Daoy (cell line): ENCODE measurements at places on chromosomes 7 and 10. TPM values are rescaled to one million over a fixed set of nuclear protein-coding genes. Genes with fewer than 3 reads are reported as not detected.

Gene CLRN3
- not detected in 2 replicates for total RNA-seq

Gene CEP55
- 98.9 and 128 TPM in 2 replicates for total RNA-seq

Gene OR2A5
- not detected in 2 replicates for total RNA-seq

Gene PLEKHS1
- total RNA-seq: not detected in 2 replicates

Gene STEAP1
- 24.9 and 28.5 TPM in 2 replicates for total RNA-seq

Gene AFAP1L2
- 10.9 and 17.1 TPM in 2 replicates for total RNA-seq

GRCh38 chr10:17387861-17388503 lies 66.4 kb downstream of the ST8SIA6 start:
- DNase-seq: no peak

DNA sequence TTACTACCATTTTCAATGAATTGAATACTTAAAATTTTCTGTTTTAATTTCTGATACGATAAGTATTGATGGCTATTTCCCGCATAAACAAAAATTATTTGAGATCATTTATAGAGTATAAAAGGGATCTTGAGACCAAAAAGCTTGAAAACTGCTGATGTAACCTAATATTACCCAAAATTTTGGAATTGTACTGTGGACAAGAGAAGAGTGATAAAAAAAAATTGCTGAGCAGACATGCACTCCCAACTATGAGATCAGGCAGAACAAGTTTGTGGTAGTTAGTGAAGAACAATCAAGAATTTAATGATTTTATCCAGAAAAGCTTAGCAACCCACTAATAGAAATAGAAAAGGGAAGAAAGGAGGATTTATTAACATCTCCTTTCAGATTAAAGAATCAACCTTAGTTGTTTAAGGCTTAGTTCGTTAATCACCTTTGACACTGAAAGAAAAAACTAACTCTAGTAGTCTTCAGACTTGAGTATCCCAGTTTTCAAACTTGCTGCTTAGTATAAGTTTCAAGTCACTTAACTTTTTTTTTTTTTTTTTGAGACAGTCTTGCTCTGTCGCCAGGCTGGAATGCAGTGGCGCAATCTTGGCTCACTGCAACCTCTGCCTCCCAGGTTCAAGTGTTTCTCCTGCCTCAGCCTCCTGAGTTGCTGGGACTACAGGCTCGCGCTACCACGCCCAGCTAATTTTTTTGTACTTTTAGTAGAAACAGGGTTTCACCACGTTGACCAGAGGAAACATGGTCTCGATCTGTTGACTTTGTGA lies 50.6 kb upstream of the ZC3HAV1 start:
- DNase-seq: no peak

- peak; percentile 33 for DNase-seq
These were observed 2.4 kb downstream of the UBE2H start for GRCh38 chr7:129950191-129950932.

DNA sequence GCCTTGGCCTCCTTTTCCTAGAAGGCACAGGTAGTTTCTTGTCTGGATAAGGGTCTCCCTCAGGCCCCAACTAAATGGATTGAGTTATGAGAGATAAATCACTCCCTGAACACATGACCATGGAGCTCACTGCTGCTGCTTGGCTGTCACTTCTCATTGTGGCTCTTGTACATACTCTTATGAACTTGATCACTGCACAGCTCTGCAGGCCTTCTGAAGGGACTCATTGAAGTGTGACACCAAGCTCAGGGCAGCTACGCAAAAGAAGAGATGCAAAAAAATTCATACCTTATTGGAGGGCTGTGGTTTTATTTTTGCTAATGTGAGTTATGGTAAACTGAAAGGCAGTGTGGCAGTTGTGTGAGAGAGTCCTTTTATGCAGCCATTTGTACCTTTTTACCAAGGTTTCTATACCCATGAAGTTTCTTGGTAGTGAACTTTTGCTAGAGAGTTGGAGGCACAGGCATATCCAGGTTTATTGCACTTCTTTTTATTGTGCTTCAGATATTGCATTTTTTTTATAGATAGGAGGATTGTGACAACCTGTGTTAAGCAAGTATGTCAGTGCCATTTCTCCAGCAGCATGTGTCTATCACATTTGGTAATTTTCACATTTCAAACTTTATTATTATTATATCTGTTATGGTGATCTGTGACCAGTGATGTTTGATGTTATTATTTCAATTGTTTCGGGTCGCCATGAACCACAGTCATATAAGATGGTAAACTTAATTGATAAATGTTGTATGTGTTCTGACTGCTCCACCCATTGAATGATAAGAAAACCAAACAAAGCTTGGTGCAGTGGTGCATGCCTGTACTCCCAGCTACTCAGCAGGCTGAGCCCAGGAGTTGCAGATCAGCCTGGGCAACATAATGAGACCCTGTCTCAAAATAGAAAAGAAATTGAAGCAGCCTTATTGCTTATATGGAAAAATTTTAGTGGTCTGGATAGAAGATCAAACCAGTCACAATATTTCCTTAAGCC lies 100.6 kb downstream of the LRRC4 start:
- DNase-seq: no peak

DNA sequence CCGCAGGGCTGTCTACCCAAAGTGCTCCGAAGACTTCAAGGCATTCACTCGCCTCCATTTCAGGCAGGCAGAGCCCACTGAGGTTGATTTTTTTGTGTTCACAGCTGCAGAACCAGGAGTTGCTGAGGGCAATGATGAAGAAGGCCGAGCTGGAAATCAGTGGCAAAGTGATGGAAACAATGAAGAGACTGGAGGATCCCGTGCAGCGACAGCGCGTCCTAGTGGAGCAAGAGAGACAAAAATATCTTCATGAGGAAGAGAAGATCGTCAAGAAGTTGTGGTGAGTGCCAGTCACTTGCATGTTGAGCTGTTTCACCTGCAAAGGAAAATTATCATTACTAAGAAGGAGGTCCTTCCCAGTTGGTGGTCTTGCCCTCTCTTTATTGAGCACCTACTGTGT lies 210.5 kb downstream of the ARHGAP21 start:
- peak; percentile 17 for DNase-seq

DNA sequence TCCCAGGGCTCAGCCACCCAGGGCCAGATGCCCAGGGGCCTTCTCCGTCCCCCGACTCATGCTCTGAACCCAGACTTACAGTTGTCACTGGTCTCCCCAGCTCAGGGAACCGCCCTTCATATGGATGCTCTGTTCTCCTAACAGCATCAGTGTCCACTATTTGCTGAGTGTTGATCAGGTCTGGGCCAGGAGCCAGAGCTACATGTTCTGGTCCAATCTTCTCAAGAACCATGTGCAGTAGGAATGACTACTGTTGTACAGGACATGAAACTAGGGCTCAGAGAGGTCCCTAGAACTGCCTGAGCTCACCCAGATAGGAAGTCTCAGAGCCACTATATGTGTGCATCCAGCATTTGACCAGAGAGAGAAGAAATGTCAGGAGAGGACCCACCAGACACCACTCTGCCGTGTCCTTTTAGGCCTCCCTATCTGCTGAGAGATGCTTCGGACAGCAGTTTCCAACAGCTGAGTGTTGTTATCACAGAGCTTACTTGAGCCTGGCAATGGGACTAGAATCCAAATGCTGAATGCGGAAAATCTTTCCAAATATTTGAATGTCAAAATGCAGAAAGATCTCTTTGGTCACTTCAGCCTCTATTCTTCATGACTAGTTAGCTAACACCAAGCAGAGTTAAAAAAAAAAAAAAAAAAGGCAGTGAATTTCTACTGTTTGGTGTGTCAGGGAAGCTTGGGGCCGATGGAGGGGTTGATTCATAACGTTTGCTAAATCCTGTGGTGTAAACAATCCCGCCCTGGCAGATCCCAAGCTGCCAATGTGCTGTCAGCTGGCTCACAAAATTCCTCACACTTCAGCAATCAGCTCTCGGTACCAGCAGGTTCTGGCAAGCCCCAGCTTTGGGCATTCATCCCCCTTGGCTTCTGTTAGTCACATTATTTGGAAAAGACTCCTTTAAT lies 246.1 kb downstream of the TNS3 start:
- peak; percentile 34 for DNase-seq

GRCh38 chr10:117237401-117237991 lies 3.4 kb upstream of the SLC18A2 start:
- DNase-seq: no peak

DNA sequence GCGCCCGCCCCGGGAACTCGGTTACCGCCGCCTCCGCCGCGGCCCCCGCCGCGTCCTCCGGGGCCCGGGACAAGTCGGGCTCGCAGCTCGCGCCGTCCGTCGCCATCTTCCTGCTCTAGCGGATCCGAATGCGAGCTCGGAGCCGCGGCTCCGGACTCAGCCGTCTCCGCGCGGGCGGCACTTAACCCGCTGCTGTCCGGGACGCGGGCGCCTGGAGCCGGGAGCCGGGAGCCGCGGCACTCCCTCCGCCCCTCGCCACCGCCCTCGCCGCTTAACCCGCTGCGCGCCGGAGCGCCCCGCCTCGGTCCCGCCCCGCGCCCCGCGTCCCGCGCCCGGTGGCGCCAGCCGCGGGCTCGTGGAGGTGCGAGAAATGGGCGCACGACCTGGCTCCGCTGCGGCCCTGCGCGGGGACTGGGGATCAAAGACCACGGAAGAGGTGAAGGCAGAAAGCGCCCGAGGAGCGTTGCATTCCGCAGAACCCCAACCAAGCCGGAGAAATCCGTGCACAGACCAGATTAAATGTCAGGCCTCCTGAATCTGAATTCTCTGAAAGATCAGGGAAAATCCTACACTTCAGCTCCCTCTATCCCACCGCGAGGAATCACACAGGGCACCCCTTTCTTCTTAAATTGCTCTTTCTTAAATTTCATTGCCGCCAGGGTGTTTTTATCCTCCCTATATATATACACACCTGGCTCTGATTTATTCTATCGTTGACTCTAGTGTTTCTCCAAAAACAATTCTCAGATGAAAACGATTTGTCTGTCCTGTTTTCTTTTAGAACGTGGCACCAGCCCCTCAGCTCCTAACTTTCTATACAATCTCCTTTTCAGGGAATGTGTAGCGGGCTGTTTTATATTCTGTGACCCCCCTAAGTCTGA lies at the start of gene CTTNBP2:
CTTNBP2 (minus strand) TSS at position 132 of the 881 bp plus-strand sequence; CDS start at position 106, 26 bp downstream.
- DNase-seq: peak; percentile 79

DNA sequence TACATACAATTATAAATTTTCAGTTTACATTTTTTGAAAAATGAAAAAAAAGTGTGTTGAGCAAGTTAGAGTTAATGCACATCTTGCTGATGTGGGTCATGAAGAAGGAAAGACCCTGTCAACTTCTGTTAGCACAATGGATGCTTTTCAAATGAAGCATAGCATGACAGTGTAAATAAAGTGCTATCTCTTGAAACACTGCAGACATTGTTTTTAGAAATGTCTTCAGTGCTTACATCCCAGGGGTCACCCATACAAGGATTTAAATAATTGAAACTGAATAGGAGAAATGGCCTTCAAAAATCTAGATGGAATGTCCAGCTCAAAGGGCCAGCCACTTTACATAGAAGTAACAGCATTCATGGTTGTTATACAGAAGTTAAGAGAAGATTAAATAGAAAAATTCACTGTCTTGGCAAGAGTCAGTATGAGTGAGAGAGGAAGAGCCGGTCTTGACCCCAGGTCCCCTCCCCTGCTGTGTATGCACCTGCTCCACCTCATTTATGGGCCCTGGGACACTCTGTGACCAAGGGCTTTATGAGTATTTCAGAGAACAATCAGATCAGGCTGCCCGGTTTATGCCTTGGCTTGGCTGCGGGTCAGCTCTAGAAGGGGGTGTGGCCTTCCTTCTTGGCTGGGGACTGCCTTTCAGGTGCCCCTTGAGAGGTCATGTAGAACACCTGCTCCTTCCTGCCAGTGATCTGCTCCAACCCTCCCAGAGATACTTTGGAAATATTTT lies 237.7 kb upstream of the TMEM72 start:
- no peak for DNase-seq

DNA sequence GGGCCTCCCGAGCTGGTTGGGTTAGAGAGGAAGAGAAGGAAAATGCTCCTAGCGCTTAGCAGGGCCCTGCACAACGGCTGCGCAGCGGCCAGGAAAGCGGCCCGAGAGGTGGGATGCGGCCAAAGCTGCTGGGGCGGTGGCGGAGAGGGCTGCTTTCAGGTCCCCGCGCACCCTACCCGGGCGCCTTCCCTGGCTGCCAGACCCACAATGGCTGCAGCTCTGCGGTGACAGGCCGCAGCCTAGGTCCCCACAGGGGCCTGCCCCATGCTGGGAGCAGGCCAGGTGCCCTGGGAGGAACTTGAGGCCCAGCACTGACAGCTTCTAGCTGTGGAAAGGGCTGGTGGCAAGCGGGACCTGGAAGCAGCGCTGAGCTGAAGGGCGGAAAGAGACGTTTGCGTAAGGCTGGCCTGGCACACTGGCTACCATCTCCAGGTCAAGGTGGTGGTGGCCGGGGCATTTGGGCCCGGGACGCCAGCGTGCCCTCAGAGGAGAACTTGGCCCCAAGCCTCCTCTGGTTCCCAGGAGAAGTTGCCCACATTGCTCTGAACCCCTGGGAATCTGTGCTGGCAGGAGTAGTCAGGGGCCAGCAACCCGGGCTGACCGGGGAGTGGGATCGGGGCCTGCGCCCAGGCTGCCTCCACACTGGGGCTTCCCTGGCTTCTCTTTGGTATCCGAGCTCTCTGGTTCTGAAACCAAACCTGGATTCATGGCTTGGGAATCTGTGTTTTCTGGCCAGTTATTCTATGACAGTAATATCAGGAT lies 72.9 kb upstream of the ZNF804B start:
- DNase-seq: no peak

DNA sequence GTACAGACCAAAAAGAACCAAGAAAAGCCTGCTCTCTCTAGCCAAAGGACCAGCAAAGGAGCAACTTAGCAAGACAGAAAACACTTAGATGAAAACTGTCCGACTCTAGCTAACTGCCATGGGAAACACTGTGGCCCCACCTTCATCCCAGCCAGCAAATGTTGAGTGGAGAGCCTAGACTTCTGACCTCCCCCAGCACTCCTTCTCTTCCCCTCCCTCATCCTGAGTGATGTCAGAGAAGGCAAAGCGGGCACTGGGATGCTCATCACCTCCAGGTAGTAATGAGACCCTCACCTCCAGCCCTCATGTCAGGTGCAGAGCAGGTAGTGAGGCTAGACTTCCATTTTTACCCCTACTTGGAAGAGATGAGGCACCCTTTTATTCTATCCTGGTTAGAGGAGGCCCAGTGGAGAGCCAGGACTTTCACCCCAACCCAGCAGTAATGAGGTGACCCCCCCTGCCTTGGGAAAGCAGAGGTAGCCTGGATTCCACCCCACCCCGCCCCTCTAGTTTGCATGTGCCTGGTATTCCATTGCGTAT lies 16.9 kb downstream of the CUZD1 start:
- no peak for DNase-seq

DNA sequence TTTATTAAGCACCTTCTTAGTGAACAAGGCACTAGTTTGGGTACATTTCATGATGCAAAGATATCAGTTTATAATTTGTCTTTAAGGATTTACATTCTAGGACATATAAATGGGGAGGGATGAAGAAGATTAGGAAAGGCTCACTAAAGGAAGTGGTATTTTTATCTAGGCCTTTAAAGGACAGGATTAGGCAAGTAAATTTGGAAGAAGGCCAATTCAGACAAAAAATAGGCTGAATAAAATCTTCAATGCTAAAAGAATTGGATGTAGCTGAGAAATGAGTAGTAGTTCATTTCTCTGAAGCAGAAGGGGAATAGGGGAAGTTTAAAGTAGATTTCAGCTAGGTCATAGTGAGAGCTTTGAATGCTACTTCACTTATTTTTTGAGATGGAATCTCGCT lies 4.8 kb upstream of the FAM24B start:
- DNase-seq: no peak

DNA sequence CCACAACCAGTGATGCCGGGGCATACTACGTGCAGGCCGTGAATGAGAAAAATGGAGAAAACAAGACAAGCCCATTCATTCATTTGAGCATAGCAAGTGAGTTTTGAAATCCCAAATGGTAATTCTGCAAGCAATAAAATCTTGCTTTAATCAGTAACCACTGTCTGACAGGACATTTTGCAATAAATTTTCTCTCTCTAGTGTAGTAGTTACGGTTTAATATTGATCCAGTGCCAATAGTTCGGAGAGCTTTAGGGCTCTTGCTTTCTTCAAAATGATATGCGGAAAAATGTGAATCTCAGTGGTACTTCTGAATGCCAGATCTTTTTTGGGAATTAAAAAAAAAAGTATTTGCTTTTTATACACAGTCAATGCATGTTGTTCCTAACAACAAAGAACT lies 520.4 kb downstream of the SDK1 start:
- DNase-seq: no peak
